ENCODE measurements at places on chromosomes 6 and 20.

DNA sequence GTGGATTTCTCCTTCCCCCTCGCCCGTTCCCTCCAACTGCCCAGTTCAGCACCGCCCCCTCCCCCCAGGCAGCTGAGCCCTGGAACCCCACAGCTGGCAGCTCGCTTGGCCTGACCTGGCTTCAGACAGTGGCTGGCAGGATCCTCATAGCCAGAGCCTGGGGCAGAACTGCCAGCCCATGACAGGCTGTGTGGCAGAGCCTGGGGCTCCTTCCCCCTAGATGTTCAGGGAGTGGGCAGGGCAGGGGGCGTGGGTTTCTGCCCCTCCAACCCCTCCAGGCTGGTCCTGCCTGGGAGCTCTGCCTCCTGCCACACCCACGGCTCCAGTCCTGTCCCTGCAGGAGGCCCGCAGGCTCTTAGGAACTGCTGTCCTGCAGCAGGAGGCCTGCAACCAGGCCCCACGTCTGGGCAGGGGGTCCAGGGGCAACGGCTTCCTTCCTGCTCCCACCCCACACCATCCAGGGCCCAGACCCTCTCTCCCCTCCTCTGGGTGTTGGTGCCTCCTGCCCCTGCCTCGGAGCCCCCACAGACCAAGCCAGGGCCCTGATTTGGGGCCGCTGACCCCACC is 9.6 kb upstream of the KCNQ2 start:
- DNase-seq: no peak

DNA sequence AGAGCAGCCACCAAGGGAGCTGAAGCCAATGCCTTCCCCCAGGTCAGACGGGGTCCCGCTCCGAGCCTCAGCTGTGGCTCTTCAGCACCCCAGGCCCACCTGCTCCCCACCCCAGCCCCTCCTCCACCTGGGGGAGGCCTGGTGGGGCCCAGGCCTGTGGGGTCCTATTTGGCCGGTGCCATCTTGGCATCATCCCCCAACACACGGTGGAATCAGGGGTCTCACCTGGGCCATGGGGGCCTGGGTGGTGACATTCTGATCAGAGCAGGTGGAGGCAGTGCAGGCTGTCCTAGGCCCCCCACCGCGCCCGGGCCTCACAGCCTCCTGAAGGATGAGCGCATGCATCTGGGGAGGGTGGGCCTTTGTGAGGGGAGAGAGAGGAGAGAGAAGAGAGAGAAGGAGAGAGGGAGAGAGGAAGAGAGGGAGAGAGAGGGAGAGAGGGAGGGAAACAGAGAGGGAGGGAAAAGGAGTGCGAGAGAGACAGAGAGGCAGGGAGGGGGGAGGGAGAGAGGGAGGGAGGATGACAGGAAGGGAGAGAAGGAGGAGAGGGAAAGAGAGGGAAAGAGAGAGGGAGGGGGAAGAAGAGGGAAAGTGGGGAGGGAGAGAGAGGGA is 23.9 kb upstream of the RBBP8NL start:
- DNase-seq: no peak

DNA sequence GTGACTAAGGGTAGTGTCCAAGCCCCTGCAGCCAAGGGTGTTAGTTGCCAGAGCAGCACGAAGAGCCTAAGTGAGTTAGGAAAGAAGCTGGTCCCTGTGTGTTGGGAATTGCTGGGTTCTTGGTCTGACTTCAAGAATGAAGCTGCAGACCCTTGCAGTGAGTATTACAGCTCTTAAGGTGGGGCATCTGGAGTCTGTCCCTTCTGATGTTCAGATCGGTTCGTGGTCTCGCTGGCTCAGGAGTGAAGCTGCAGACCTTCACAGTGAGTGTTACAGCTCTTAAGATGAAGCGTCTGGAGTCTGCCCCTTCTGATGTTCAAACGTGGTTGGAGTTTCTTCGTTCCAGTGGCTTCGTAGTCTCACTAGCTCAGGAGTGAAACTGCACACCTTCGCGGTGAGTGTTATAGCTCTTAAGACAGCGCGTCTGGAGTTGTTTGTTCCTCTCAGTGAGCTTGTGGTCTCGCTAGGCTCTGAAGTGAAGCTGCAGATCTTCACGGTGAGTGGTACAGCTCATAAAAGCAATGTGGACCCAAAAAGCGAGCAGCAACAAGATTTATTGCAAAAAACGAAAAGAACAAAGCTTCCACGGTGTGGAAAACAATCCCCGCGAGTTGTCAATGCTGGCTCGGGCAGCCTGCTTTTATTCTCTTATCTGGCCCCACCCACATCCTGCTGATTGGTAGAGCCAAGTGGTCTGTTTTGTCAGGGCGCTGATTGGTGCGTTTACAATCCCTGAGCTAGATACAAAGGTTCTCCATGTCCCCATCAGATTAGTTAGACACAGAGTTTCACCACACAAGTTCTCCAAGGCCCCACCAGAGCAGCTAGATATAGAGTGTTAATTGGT is 31.8 kb downstream of the PXDC1 start:
- DNase-seq: no peak

DNA sequence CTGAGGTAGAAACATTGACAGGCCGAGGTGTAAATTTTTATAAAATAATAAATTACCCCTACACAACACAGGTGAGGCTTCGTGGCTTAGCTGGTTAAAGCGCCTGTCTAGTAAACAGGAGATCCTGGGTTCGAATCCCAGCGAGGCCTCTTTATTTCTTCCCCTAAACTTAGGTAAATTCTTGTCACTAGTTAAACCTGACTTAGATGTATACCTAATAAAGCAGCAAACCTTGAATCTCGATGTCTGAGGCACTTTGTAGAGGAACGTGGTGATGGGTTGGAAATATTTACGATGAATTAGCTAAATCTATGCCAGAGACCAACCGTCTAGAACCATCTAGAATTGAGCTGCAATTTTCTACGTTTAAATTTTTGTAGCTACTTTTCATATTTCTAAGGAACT is 185.6 kb downstream of the OR2B2 start:
- DNase-seq: no peak

- no peak for DNase-seq
Observed at GRCh38 chr6:10441655-10442009, 26.8 kb upstream of the TFAP2A start.

GRCh38 chr20:50130356-50130723 is 17.4 kb upstream of the UBE2V1 start:
- no peak for DNase-seq

DNA sequence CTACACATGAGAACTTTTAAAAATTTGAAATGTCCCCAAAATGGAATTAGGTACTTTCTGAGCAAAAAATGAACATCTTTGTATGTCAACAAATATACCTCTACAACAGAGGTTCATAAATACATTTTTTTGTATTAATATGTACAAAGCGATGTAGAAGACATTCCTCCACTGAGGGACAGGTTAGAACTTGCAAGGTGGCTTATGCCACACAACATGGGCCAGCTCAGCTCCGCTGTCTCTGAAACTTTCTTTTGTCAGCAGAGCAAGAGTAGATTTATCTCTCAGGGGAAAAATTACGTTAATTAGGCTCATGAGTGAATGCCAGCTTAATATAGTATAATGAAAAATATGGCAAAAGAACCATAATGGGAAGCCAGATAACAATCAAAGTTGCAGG is 10.6 kb upstream of the TMEM242 start:
- DNase-seq: no peak

- DNase-seq: no peak
Observed at GRCh38 chr20:54131675-54132611, 41.8 kb downstream of the CYP24A1 start.

DNA sequence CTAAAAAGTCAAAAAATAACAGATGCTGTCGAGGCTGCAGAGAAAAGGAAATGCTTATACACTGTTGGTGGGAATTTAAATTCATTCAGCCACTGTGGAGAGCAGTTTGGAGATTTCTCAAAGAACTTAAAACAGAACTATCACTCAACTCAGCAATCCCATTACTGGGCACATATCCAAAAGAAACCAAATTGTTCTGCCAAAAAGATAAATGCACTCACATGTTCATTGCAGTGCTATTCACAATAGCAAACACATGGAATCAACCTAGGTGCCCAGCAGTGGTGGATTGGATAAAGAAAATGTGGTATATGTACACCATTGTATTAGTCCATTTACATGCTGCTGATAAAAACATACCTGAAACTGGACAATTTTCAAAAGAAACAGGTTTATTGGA is 116.0 kb upstream of the VGLL2 start:
- DNase-seq: no peak

- DNase-seq: no peak
Observed at GRCh38 chr6:37479266-37479854, 20.3 kb downstream of the CCDC167 start.

DNA sequence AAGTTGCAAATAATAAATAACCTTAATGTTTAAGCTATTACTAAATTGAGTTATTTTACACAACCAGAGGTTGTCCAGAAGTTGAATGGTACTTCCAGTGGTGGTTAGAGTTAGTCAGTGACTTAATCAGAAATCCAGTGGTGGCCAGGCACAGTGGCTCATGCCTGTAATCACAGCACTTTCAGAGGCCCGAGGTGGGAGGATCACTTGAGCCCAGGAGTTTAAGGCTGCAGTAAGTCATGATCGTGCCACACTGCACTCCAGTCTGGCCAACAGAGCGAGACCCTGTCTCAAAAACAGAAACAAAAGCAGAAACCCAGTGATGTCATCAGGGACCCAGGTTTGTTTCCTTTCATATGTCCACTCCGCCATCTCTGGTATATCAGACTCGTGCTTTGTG is 35.0 kb downstream of the TSPYL4 start:
- no peak for DNase-seq

- DNase-seq: no peak
Observed at GRCh38 chr6:101936516-101936915, 543.0 kb downstream of the GRIK2 start.

All from SK-N-MC (cell line).